ENCODE measurements at places on chromosomes 12 and 14.

GRCh38 chr12:106246891-106247673 is 738 bp downstream of the CKAP4 start:
- DNase-seq: peak; percentile 60

GRCh38 chr12:6116471-6117021 is 7.9 kb downstream of the VWF start:
- DNase-seq: peak; percentile 58

GRCh38 chr12:104064842-104065427 is 604 bp downstream of the HCFC2 start:
- DNase-seq: peak; percentile 28

GRCh38 chr12:95787274-95787818 is 3.2 kb downstream of the NTN4 start:
- peak; percentile 25 for DNase-seq

GRCh38 chr12:110426406-110426805 is 22.9 kb upstream of the ANAPC7 start:
- no peak for DNase-seq

- no peak for DNase-seq
These were observed 57.6 kb upstream of the BEGAIN start for GRCh38 chr14:100644784-100645183.

GRCh38 chr12:43104494-43104893 is 447.5 kb downstream of the ADAMTS20 start:
- peak; percentile 58 for DNase-seq
